ENCODE measurements at places on chromosomes 3 and 15.

- DNase-seq = no peak
Measured at GRCh38 chr15:22845289-22845900, 6.9 kb downstream of the NIPA2 start.

- DNase-seq = no peak
Measured at GRCh38 chr3:179624451-179624850, 19.9 kb downstream of the NDUFB5 start.

DNA sequence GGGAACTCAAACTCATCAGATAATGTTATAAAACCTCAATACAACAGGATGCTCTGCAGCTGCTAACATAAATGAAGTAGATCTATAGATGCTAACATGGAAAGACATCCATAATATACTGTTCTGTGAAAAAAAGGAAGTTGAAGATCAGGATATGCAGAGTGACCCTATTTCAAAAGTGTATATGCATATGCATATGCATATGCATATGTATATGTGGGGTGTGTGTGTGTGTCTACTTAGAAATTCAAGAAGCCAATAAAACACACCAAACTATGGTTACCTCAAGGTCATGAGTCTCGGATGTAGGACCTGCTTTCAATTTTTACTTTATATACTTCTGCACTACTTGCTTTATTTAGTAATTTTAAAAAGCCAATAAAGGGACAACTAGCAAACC is 125.6 kb downstream of the ABHD5 start:
- no peak for DNase-seq

DNA sequence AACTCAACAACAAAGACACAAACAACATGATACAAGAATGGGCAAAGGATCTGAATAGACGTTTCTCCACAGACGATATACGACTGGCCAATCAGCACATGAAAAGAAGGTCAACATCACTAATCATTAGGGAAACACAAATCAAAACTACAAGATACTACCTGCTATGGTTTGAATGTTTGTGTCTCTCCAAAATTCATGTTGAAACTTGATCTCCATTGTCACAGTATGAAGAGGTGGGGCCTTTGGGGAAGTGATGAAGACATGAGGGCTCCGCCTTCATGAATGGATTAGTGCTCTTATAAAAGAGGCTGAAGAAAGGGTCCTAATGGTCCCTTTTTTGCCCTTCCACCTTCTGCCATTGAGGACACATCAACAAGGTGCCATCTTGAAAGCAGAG is 32.3 kb downstream of the ACAP2 start:
- DNase-seq = no peak

DNA sequence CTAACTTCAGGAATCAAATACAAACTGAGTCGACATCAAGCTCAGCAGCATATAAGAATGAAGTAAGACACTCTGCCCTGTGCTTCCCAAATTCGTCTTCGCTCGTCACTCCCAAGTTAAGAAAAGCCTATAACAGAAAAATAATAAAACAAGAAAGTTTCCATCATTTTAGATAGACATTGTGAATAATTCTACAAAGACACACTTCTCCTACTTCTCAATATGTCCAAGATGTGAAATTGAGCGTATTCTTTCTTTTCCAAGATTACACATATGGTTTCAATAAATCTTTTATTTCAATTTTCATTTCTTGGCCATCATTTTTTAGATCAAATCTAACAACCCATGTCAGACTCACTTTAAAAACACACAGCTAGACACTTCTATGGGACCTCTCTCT is 85.1 kb downstream of the FSIP1 start:
- no peak for DNase-seq
